ENCODE measurements at places on chromosomes 16 and 17.
A peak's percentile ranks its signal among the peaks of the same experiment; 100 is the strongest.

DNA sequence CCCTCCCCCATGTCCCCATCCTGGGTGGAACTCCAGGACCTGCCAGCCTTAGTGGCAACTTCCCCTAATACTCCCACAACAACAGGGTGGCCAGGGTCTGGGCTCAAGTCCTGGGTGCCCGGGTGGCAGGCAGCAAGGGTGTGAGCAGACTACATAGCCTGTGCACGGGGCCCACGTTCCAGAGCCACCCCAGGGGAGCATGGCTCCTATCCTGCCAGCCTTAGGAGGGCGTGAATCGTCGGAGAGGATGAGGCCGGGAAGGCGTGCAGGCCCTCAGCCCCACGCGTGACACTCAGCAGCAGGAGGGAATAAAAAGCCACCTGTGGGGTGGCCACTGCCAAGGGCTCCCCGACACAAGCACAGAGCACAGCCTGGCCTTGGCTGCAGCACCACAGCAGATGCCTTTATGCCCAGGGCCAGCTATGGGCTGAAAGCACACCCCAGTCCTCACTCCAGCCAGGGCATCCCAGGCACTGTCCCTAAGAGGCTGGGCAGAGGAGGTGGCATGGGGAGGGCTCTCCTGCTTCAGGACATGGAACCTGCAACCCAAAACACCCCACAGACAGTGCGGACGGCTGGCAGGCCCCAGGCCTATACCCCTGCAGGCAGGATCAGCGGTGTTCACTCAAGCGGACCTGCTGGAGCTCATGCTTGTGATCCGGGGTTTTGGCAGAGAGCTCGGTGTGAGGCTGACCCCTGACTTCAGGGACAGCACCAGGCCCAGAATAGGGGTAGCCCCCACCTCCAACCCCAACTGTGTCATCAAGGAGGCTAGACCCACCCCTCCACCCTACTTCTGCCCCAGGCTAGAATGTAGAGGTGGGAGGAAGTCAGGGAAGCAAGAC, 2.7 kb downstream of the BCAR1 start:
- DNase-seq = no peak

DNA sequence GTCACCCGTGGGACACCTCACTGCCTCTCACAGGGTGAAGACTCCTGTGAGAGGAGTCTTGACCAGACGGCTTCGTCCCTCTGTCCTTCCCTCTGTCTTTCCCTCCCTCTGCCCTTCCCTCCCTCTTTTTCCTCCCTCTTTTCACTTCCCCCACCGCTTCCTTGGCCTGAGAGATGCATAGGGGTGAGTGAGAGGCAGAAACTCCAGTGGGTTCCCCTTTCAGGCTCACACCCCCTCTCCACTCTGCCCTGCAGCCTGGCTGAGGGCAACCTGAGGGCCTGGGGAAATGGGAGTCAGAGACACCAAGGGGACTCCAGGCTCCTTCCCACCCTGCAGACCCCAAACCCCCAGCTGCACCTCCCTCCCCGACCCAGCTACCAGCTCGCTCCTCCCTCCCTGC, 14.6 kb upstream of the KRT17 start:
- DNase-seq = no peak

DNA sequence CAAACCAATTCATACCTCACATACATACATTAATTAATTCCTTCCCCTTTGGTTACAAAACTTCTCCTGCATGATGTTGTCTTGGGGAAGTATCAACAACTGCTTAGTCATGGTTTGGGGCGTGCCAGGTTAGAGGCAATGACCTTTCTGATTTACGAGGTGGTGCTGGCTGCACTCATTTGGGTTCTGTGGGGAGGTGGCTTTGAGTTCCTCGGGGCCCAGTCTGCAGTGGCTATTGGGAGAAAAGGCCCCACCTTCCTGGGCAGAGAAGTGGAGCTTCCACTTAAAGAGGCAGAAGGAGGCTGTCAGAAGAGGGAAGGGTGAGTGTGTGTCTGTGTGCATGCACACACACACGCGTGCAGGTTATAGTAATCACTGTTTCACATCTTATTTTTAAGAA, 10.2 kb upstream of the ETV4 start:
- no peak for DNase-seq

- DNase-seq = no peak
Measured at GRCh38 chr17:14094676-14095601, 25.6 kb downstream of the COX10 start.

DNA sequence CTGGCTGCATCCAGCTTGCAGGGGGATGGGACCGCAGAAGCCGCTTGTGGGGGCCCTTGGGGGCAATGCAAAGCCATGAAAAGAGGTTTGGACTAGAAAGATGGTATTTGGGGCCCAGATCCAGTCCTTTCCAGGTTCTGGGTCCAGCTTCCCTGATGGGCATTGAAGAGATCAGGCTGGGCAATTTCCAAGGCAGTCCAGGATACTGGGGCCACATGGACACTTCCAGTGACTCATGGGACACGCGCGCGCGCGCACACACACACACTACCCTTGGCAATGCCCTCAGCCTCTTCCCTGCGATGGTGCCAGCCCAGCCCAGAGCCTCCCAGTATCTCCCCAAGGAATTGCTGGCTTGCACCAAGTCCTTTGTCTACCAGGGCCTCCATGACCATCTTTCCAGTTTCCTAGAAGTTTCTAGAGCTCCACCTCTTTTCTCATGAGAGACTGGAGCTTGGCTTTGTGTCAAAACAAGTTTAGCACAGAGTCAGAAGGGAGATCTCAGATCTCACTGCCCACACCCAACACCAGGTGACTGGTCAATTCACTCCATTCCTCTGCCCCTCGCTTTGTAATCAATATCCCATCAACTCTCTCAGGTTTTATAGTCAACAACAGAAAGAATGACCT, 44.3 kb downstream of the WNT3 start:
- no peak for DNase-seq

DNA sequence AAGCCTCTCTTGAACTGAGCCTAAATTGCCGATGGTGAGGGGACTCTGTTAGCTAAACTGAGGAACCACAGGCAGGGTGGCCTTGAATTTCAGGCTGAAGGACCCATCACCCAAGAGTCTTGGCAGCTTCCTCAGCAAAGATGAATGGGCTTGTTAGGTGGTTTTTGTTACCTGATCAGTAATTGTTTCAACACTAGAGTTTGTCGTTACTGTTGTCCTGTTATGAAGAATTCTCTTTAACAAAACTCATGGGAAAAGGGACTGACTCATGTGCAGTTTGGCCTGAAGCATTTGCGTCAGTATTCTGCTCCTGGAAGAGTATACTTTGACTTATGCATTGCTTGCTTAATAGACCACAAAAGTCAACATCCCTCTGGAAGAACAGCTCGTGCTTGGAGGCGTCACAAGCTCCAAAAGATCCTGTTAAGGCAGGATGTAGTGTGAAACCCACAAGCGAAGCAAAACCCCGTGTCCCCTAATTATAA, 206.0 kb downstream of the IRX3 start:
- DNase-seq = no peak

GRCh38 chr16:72458035-72458434, 286.1 kb upstream of the PMFBP1 start:
- peak; percentile 14 for DNase-seq

DNA sequence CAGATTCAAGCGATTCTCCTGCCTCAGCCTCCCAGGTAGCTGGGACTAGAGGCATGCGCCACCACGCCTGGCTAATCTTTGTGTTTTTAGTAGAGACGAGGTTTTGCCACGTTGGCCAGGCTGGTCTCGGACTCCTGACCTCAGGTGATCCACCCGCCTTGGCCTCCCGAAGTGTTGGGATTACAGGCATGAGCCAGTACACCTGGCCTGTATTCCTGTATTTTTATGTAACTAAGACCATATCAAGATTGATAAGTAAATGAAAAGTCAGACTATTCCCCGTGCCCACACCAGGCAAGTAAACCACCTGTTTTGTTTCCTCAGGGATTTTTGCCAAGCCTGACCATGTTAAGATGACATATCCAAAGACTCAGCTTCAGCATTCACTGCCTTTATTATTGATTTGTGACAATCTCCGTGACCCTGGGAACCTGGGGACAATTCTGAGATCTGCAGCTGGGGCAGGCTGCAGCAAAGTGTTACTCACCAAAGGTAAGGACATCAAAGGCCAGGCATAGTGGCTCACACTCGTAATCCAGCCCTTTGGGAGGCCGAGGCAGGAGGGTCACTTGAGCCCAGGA, 5.6 kb downstream of the MRM3 start:
- DNase-seq = no peak

DNA sequence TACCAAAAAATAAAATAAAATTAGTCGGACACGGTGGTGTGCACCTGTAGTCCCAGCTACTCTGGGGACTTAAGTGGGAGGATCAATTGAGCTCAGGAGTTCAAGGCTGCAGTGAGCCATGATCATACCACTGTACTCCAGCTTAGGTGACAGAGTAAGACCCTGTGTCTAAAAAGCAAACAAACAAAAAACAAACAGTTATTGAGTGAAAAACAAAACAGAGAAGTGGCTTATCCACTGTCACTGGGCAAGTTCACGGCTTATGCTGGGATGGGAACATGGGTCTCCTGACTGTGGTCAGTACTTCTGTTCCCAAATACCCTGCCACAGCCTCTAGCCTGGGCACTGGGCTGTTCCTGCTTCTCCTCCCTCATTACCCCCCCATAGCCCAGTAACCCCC, 9.5 kb upstream of the GRN start:
- DNase-seq = no peak

GRCh38 chr17:20141198-20141972, 132.2 kb downstream of the SPECC1 start:
- DNase-seq = no peak

GRCh38 chr16:30185683-30186421, 2.5 kb downstream of the CORO1A start:
- peak; percentile 66 for DNase-seq

DNA sequence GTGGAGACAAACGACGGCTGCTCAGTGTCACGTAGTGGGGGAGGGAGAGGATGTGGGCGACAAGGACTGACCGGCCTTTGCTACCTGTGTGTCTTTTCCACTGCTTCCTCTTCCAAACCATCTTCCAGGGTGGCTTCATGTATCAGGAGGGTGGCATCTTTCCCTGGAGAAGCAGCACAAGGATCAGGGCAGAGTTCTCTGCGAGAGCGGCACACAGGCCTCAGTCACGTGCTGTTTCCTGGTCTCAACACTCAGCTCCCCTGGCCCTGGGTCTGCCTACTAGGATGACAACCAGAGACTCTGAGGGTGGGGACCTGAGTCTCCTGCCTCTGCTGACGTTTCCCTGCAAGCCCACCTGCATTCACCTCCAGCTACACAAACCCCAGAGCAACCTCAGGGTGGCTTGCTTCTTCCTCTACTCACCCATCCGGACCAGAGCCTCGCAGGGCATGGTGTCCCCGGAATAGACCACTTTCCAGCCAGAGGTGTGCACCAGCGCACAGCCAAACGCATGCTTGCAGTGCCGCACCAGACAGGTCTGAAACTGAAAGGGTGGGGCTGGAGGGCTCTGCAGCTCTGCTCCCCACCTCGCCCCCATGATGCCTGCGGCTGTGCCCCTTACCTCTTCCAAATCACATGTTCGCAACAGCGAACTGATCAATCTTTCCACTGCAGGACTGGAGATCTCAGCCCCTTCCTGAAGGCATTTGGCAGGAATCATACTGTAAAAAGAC, 23.3 kb downstream of the ELAC2 start:
- DNase-seq = no peak

GRCh38 chr17:7767405-7768021, 50.0 kb downstream of the DNAH2 start:
- DNase-seq = peak; percentile 66

- no peak for DNase-seq
Measured at GRCh38 chr17:34874478-34874877, 86.8 kb downstream of the CCT6B start.

DNA sequence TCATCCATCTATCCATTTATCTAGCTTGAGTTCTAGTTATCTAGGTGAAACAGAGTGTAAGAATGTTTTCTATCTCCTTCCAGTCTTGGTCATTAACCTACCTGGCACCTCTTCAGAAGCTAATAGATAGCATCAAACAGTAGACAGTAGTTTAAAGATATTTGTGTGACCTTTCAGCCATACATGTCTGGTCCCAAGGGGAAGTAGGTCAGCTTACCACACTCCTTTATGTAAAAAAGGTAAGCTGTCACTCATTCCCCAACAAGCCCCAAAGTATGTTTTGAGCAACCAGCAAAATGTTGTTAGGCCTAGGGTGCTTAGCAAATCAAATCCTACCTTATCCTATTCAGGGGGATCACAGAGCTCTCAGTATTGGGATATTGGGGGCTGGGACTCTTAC, 3.5 kb downstream of the KRT33B start:
- no peak for DNase-seq

DNA sequence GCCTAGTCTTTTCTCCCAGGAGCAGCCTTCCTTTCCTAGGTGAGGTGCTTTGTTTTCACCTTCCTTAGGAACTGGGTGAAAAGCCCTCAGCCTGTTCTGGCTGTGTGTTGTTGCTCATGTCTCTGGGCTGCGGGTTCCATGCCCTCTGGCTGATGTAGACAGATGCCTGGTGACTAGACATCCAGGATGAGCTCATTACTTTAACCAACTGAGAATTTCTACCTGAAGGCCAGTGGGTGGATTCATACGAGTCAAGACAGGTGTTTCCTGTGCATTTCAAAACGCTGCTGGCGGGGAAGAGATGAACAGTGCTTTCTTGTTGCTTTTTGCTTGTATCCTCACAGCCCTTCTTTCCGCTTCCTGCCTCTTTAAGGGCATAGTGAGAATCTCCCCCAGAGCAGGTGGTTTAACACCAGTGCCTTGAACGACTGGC, 22.3 kb downstream of the SAP30BP start:
- no peak for DNase-seq

- DNase-seq = no peak
Measured at GRCh38 chr17:8803531-8804420, 4.6 kb upstream of the MFSD6L start.

GRCh38 chr16:13906168-13907089, 13.5 kb upstream of the ERCC4 start:
- DNase-seq = no peak

DNA sequence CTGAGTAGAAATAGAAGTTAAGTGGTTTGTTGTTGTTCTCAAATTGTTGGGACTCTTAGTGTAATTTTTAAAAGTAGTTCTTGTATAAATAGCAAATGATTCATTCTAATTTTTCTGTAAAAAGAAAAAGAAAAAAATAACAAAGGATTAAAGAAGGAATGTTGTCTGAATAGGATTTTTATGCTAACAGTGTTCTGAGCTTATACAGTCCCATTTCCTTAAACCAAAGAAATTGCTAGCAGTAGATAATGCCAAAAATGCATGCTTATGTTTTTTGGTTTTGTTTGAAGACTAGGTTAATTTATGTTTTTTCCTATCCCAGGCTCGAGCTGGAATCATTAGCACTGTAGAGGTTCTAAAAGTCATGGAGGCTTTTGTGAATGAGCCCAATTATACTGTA, 44.7 kb upstream of the KPNB1 start:
- peak; percentile 52 for DNase-seq

GRCh38 chr17:8223356-8224126, 13.2 kb upstream of the AURKB start:
- peak; percentile 86 for DNase-seq

GRCh38 chr17:5772720-5773119, 188.4 kb upstream of the NLRP1 start:
- no peak for DNase-seq

- peak; percentile 53 for DNase-seq
Measured at GRCh38 chr17:31313982-31314781, at the start of gene EVI2B. Gene EVI2B (minus strand): TSS chr17:31314054. CDS start chr17:31305609, 8,445 bp downstream.
